ENCODE measurements at places on chromosomes 2 and 18.

GRCh38 chr18:64474773-64475172 is 325.9 kb upstream of the LINC00305 start:
- DNase-seq: no peak

DNA sequence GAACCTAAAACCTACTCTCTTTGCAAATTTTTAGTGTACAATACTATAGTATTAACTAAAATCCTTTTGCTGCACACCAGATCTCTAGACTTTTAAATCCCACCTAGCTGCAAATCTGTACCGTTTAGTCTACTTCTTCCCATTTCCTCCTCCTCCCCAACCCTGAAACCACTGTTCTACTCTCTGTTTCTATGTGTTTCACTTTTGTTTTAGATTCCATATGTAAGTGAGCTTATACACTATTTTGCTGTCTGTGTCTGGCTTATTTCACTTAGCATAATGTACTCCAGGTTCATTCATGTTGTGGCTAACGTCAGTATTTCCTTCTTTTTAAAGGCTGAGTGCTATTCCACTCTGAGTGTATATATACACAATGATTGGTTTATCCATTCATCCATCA is 18.4 kb upstream of the DSC2 start:
- DNase-seq: no peak

DNA sequence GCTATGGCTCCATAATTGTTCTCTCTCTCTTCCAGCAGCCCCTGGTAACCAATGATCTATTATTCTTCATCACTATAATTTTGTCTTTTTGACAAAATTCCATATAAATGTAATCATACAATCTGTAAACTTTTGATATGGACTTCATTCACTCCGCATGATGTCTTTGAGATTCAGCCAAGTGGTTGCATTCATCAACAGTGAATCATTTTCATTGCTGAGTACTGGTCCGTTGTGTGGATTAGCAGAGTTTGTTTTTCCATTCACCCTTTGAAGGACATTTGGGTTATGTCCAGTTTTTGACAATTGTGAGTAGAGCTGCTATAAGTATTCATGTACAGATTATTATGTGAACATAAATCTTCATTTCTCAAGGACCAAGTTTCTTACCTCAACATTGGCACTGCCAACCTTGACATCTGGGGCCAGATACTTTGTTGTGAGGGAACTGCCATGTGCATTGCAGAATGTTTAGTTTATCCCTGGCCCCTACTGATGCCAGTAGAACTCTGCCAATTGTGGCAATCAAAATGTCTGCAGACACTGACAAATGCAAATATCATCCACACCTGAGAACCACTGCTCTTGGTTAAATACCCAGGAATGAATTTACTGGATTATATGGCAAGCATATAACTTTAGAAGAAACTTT is 48.4 kb upstream of the BCL2L11 start:
- DNase-seq: no peak

- DNase-seq: no peak
These were observed 176.6 kb upstream of the CREB1 start for GRCh38 chr2:207352978-207353671.

- DNase-seq: no peak
These were observed 60.8 kb downstream of the ST6GAL2 start for GRCh38 chr2:106825161-106825560.

DNA sequence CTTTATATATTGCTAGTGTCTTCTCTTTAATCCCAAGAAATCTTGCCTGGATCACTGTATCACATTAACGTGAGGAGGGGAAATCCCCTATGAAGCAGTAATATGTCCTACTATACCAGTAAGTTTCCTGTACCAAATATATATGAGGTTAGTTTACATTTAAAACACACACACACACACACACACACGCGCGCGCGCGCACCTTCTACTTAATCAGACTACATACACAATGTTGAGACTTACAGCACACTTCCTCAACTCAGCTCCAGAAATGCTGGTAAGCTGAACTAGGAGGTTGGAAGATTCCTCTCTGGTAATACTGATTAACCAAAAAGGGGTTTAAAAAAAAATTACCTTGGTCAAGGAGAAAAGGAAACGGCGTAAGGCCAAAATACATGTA is 49.3 kb downstream of the USP34 start:
- DNase-seq: no peak

Measured in stimulated activated CD8-positive, alpha-beta memory T cell treated with anti-CD3 and anti-CD28 coated beads, Interleukin-2, amount 100 ng/mL, for 48 hours (primary cell).